NCI-H1930 (cell line): ENCODE measurements at places on chromosomes 1 and 21.

GRCh38 chr1:29453502-29454240 is 217.3 kb downstream of the PTPRU start:
- DNase-seq, result no peak

- DNase-seq, result no peak
These were observed 3.7 kb downstream of the RNF19B start for GRCh38 chr1:32960819-32961355.

DNA sequence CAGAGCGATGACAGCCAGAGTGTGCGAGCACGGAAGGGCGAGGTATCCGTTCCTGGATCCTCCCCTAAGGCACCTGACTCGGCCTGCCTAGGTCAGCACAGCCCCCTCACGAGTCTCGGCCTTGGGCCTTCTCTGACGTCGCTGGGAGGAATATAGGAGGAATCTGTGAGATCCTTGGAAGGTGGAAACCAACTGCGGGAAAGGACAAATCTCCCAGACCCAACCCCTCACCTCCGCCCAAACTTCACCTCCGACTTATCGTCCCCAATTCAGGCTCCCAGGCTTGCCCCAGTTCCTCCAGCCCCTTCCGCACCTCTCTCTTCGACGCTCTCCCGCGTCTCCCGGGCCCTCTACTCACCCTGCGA is 494 bp downstream of the APH1A start:
- no peak for DNase-seq

DNA sequence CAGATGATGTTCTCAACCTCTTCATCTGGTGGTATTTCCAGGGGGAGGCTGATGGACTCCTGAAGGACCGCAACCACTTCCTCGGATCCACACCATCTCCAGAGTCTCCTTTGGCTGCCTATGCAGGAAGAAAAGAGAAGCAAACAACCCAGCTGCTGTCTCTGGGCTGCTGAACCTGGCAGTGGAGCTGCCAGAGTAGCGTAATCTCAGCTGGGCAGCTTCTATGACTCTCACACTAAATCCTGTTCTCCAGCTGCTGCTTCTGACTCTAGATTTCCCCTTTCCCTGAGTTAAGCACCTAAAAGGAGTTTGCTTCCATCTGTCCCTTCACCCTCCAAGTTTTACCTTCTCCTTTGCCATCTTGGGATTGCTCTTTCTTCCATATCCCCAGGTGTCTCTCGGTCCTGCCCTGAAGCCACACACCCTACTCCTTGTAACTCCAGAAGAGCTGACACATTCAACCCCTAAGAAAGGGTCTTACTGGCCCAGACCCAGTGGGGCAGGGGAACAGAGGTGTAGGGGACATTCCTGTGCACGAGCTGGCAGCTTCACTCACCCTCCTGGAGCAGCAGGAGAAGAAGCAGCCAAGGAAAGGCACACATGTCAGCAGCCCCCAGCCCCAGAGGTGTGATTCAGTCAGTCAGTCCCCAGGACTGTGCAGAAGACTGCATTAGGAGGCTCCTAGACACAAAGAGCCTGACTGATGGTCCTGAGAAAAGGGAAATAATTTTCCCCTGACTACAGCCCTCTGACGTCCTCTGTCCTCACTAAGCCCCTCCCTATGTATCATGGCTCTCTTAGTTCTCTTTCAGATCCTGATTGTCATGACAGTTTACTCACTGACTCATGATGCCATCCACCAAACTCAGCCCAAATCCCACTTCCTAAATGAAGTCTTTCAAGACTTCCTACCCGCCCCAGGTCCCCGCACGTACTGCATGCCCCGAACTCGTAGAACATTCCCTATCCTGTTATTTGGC is at the start of gene SLAMF9:
SLAMF9 (minus strand) TSS at position 702 of the 980 bp plus-strand sequence; CDS start at position 602, 100 bp downstream.
- DNase-seq, result no peak

DNA sequence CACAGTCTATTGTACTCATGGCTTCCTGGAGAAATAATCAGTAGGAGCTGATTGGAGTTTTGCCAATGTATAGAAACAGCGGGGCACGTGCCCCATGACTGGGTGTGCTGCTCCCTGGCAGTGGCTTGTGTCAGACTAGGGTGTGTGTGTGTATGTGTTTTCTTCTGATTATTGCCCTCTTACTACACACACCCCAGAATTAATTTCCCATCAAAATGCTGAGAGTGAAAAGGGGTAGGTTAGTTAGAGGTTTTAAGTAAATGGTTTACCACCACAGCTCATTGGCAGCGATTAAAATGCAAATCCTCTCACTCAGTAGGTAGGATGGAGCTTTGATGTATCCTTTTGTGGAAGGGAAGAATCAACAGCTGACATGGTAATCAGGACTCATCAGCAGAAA is 29.9 kb downstream of the HHAT start:
- DNase-seq, result no peak

- DNase-seq, result no peak
These were observed 199.9 kb downstream of the LRRC40 start for GRCh38 chr1:70005386-70006034.

- peak; percentile 48 for DNase-seq
These were observed 569 bp upstream of the DAB1 start for GRCh38 chr1:57424231-57425027.

DNA sequence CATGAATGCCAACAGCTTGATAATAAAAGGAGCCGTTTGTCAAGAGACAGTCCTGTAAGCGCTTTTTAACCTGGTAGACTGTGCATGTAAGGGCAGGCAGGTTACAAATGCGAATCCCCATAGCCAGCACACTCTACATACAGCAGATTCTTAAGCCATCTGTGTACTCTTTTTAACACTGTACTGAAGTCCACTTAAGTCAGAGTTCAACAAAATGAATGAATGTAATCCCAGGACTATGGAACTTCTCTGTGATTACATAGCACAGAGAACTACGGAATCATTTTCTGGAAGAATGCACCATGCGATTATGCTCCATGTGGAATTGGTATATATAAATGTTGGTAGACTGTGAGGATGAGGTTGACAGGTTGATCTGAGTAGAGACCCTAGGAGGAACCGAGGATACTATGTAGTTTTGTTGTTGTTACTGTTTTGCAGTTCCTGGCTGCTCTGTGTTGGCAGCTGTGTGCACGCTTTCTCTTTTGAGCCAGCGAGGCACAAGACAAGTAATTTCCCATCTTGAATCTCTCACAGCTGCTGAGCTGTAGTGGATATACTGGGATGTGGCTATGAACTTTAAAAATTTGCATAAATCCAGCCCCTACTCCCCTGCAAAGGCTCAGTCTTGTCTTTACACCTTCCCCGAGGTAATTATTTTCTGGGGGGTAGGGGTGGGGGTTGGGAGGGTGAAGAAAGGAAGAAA is 21.9 kb downstream of the LRRC8D start:
- DNase-seq, result no peak

DNA sequence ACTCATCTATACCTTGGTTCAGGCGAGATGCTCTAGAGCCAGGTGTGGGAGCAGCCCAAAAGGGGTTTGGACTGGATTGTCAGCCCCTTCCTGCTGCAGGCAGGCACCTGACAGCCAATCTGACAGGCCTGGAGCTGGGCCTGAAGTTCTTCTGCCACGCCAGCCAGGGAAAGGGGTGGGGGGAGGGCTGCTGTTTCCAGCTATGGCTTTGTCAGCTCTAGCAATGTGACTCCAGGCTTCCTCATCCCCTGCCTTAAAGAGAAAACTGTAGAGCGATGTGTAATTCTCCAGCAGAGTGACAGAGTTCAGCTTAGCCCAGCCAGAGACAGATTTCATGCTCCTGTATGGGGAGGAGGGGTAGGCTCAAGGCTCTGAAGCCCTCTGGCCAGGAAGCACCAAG is 30.3 kb downstream of the WNT4 start:
- DNase-seq, result no peak

- no peak for DNase-seq
These were observed 190.6 kb downstream of the FGGY start for GRCh38 chr1:59487335-59488031.

DNA sequence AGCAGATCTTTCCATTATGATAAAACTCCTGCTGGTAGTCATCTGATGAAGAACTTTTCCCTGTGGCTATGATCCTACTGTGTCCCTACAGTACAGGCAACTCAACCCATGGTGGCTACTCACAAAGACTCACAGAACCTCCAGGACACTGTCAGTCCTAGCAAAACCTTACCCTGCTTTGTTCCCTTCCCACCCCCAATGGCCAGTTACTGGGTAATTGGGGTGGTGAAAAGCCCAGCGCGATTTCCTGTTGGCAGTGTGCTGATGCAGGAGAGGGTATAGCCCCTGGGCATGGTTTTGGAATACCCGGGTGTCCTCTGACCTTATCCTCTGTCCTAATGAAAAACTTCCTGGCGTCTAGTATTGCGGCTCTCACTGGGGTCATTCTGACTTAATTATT is 533 bp upstream of the RGL1 start:
- DNase-seq, result no peak

DNA sequence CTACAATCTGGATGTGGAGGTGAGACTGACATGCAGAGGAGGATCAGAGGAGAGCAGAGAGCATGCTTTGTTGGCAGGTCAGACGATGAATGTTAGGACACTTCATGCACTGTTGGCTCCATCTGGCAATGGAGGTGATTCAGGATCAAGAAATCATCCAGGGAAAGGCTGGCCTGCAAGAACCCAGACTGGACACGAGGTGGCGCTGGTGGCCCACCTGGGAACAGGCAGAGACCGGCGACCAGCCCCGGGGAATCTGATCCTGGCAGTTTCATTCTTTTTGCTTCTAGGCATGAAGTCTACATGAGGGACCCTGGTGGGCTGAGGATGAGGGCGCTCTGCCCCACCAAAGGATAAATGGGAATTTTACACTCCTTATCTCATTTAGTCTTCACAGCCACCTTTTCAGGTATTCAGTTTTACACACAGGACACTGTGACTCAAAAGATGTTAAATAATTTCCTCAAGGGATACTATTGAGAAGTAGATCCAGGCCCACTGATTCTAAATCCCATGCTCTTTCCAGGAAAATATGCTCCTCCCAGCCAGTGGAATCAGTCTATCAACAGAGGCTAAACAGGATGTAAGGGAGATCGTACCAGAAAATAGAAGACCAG is 26.2 kb upstream of the SCMH1 start:
- DNase-seq, result peak; percentile 54

GRCh38 chr1:23436520-23437354 is 12.2 kb upstream of the TCEA3 start:
- DNase-seq, result no peak

DNA sequence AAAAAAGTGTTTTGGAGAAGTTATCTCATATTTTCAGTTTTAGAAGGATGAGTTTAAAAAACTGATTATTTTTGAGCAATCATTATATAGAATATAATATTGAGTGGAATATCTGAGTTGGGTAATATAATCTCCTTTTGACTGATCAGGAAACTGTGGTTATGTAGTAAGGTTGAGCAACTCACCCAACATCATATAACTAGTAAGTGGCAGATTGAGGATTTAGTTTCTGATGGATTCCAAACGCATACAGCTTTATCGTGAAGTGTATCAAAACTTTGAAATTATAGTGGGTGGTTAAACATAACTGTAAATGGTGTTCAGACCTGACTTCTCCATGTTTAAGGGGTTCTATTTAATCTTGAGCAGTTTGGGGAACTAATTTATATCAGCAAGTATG is 98.6 kb downstream of the OLFM3 start:
- DNase-seq, result no peak

GRCh38 chr1:92707292-92707691 is 77.6 kb downstream of the EVI5 start:
- no peak for DNase-seq

- no peak for DNase-seq
These were observed 339.2 kb downstream of the ADGRL2 start for GRCh38 chr1:82139751-82140468.

DNA sequence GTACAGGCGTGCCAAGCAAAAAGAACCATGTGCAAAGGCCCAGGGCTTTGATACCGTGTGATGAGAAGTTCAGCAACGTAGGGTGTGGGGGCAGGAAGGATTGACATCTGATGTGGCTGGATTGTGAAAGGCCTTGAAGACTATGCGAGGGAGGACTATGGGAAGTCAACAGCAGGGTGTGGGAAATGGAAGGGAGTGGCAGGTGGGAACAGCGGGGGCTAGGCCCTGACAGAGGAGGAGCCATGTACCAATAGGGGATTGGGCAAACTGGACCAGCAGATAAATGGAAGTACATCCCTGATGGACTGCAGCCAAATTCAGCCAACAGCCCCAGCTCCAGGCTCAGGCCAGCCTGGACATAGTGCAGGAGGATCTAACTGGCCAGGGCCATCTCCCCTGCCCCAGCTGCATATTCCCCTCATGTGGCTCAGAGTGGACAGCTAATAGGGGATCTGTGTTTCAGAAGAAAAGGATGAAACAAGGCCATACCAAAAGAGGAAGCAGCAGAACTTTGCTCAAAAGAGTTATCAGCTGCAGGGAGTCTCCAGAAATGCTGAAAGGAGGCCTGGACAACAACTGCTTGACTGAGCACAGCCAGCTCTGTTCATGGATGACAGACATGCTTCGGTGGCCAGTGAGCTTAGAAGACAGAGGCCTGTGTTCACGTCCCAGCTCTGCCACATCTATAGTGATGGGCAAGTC is 140.2 kb upstream of the SGIP1 start:
- no peak for DNase-seq

DNA sequence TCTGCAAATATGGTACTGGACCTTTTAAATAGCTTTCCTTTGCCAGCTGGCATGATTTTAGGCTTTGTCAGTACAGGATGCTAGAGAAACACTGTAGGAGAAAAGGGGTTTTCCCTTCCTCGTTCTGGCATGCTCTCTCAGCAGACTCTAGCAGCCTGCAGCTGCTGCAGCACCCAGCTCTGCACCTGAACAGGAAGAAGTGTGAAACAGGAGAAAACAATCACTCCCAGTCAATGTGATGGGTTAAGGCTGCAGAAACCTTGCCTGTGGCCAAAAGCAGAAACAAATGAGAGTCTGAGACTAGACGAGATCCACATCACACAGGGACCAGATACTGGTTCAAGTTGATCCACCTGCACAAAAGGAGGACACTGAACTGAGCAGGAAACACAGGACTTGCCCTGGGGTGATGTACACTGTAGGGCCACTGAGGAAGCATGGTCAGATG is 21.2 kb downstream of the OVGP1 start:
- DNase-seq, result no peak

- no peak for DNase-seq
These were observed 90.6 kb upstream of the CNIH3 start for GRCh38 chr1:224525411-224526040.

- DNase-seq, result no peak
These were observed 21.9 kb downstream of the DPYD start for GRCh38 chr1:97898948-97899347.

- no peak for DNase-seq
These were observed 28.9 kb upstream of the HPDL start for GRCh38 chr1:45297666-45298356.

- no peak for DNase-seq
These were observed 34.6 kb upstream of the RRP15 start for GRCh38 chr1:218250492-218250891.

- no peak for DNase-seq
These were observed 32.3 kb downstream of the CD58 start for GRCh38 chr1:116538544-116538943.

DNA sequence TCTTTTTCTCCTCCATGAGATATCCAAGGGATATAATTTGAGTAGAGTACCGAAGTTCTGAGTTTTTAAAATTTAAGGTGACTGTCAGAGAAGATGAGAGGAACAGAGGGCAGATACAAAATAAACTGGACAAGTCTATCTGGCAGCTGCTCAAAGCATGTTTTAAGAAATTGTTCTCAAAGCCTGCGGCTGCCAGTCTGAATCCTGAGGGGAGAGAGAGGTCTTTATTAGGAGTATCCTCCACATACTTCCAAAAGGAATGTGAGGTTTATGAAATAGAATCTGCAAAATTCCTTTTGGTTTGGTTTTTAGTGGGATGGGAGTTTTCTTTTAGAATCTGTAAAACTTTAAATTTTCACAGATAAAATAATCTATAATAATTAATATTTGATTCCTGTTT is 41.3 kb downstream of the TTC13 start:
- DNase-seq, result no peak

GRCh38 chr1:229253151-229253974 is 17.5 kb upstream of the RAB4A start:
- no peak for DNase-seq
